Kidney capillary endothelial cell (primary cell): ENCODE measurements at places on chromosomes 6 and 20.

DNA sequence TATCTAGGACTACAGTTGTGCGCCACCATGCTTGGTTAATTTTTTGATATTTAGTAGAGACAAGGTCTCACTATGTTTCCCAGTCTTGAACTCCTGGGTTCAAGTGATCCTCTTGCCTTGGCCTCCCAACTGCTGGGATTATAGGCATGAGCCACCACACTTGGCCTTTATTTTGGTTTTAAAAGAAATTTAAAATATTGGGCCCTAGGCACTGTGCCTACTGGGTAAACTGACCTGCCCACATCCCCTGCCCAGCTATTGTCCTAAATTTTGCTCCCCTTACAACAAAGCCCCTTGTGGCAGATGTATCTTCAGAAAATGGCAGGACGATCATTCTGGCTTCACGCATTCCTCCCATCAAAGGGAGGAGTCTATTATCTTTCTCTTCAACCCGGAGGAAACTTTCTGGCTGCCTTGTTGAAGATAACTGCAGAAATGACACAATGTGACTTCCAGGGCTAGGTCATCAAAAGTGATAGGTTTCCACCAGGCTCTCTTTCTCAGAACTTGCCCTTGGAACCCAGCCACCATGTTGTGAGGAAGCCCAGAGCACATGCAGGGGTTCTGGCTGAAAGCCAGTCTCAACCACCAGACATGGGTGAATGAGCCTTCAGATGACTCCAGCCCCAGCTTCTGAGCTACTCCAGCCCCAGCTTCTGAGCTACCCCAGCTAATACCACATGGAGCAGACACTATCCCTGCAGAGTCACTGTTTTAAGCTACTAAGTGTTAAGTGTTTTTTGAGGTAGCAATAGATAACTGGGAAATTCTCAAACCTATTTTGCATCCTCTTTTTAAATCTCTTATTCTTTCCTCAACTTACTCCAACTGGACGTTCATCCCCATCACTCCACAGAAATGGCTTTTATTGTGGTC lies 4.6 kb upstream of the GUCA1B start:
- no peak for DNase-seq

DNA sequence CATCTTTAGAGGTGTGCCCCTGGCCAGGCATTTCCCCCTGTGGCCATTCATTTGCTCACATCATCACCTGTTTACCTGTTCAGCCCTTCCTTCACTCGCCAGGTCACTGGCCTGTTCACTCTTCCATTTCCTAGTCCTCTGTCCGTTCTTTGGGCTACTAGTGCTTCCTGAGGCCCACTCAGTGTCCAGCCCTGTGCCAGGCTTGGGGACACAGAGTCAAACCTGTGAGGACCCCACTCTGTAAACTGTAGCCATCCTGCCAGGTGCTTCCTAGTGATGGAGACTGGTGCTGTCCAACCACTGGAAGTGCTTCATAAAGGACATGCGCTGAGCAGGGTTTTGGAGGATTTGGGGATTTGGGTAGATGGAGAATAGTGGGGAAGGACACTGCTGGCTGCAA lies 3.5 kb downstream of the DLGAP4 start:
- no peak for DNase-seq

DNA sequence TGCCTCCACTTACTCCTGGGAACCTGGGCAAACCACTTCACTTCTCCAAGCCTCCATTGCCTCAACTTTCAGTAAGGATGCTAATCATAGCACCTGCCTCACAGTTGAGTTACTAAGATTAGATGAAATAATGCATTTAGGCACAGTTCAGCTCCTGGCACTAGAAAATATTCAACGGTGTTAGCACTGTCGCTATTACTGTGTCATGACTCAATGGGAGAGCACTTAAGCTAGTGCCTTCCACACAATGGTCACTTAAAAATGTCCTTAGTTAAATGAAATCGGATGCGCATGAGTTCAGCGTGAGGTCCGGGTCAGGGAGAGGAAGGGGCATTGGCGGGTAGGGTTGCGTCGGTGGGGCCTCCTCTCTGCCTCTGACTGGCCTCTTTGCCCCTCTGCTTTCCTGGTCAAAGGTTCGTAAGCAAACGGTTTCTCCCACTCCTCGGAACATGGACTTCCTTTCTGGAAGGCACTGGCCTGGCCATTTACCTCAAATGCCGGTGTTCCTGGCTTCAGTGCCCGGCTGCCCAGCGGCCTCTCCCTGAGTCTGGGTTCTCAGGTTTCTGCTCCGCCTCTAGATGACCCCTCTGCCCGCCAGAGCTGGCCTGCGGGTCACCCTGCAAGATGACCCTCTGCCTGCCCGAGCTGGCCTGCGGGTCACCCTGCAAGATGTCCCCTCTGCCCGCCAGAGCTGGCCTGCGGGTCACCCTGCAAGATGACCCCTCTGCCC lies 123.8 kb upstream of the QKI start:
- DNase-seq: no peak

DNA sequence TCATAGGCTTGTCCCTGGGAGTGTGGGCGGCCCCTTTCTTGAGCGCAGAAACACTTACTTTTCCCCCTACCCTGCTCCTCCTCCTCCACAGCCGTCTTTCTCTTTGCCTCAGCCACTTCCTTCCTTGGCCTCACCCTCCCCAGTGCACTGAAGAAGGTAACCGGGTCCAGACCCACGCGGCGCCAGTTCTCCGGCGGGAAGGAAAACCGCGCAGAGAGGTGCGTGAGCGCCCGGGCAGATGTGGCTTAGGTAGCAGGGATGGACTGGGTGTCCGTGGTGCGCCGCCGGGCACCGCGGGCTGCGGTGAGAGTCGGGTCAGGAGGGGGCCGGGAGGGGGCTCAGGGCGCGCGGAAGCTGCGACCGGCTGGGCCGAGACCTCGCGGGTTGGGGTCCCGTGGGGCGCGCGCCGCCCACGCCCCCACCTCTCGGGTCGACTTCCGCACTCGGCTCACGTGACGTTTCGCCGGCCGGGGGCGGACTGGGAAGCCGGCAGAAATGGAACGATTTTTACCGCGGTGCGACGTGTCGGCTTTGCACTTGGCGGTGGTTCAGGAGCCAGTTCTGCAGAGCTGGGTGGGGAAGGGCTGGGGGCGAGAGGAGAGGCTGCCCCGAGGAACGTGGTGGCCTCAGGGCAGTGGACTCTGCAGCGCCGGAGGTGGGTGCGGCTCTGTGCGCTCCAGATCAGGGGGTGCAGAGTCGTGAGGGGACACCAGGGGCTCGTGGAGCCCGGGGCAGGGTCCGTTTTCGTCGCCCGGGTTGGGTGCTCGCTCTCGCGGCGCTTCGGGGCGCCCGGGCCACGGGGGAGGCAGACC lies at the start of gene ABRACL:
TSS of gene ABRACL (plus strand) at position 88 of the 812 bp plus-strand sequence. CDS start 5,416 bp downstream, outside the sequence.
- DNase-seq: no peak

GRCh38 chr6:142909686-142910085 lies 35.3 kb downstream of the HIVEP2 start:
- DNase-seq: no peak

GRCh38 chr6:87945181-87945580 lies 102.5 kb upstream of the SPACA1 start:
- no peak for DNase-seq

GRCh38 chr6:7106752-7107577 lies 796 bp upstream of the RREB1 start:
- DNase-seq: no peak

GRCh38 chr6:18823782-18824386 lies 436.7 kb downstream of the RNF144B start:
- DNase-seq: peak; percentile 29

- peak; percentile 70 for DNase-seq
Observed at GRCh38 chr6:73610444-73611275, 43.1 kb downstream of the SLC17A5 start.

DNA sequence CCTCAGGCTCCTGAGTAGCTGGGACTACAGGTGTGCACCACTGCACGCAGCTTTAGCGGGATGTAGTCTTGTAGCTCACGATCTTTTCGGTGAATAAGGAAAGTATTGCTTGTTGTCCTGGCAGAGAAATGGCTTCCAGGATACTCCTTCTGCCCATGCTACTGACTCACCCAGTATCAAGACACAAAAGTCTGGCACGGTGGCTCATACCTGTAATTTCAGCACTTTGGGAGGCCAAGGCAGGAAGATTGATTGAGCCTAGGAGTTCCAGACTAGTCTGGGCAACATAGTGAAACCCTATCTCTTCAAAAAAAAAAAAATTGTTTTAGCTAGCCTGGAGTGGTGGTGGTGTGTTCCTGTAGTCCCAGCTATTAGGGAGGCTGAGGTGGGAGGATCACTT lies 40.9 kb upstream of the B4GALT5 start:
- DNase-seq: no peak

DNA sequence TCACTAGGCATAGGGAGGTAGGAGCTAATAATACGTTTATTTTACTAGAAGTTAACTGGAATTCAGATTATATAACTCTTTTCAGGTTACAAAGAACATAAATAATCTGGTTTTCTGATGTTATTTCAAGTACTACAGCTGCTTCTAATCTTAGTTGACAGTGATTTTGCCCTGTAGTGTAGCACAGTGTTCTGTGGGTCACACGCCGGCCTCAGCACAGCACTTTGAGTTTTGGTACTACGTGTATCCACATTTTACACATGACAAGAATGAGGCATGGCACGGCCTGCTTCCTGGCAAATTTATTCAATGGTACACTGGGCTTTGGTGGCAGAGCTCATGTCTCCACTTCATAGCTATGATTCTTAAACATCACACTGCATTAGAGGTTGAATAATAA lies 1.1 kb downstream of the HFE start:
- DNase-seq: no peak

DNA sequence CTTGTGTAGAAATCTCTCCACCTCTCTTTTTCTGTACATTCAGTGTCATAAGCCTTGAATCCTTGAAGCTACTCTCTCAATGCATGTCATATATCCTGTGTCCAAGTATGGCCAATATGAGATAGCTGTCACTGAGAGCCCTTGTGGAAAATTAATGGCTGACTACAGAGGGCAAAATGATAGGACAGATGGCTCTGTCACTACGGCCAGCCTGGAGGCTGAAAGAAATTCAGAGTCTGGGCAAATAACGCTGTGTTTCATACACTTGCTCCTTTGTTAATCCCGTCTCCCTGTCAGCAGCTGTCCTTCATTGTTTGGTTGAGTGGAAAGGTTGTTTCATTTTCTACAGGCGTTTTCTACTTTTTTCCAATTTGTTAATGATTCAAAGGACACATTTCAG lies 70.4 kb upstream of the VGLL2 start:
- no peak for DNase-seq

DNA sequence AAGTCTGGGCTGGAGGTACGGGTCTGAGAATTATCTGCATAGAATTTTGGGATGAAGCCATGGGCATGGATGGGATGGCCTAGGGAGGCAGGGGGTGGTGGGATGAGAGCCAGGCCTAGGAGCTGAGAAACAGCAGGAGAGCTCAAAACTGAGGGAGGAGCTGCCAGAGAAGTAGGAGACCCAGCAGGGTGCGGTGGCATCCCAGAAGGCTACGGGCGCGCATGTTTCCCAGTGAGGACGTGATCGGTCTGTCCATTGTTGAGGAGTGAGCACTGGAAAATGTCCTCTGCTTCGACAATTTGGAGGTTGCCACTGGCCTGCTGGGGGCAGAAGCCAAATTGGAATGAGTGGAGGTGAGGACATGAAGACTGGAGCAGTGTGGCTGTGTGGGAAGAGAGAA lies 14.5 kb upstream of the MROH8 start:
- no peak for DNase-seq

GRCh38 chr20:48523191-48523995 lies 304.4 kb downstream of the PREX1 start:
- DNase-seq: peak; percentile 63

- no peak for DNase-seq
Observed at GRCh38 chr6:90305800-90306448, 9.3 kb upstream of the BACH2 start.

DNA sequence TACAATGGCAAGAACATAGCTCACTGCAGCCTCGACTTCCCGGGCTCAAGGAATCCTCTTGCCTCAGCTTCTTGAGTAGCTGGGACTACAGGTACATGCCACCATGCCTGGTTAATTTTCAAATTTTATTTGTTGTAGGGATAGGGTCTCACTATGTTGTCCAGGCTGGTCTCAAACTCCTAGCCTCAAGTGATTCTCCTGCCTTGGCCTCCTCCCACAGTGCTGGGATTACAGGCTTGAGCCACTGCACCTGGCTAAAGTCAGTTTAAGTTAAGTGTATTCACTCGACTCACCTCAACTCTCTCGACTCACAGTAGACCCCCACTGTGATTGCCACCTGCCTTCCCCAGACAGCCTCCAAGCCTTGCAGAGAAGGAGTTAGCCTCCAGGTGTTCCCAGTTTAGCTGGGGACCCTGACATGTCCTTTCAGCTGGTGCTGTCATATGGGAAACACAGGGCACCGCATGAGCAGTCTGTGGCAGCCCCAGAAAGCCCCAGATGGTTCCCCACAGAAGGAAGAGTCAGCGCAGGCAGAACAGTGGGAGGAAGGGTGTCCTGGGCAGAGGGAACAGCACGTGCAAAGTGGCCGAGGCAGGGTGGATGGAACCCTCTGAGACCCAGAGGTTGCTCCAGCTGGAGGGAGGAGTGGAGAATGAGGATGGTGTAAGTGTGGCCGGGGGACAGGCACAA lies 40.4 kb downstream of the CEBPB start:
- no peak for DNase-seq

GRCh38 chr20:57586943-57587277 lies 26.0 kb downstream of the PCK1 start:
- DNase-seq: no peak

DNA sequence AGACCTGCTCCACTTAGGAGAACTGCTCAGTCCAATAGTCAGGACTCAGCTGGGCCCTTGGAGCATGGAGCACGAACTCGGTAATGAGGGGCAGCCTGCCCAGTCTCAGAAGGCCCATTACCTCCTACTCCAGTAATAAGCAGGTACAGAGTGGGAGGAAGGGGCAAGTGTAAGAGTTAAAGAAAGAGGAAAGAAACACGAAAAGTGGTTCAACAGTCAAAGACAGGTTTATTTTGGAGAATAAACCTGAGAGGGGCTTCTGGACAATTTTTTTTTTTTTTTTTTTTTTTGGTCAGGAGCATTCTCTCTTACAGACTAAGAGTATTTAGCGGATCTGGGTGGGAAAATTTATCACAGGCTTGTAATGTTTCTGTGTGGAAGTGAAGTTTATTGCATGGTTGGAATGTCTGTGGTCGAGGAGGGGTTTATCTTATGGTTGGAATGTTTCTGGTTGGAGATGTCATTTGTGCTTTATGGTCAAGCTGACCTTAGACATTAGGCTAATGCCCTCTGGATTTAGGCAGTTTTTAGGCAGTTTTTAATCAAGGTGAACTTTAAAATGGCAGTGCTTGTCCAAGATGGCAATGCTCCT lies 340.1 kb downstream of the BCKDHB start:
- DNase-seq: no peak

GRCh38 chr6:89944826-89945407 lies 50.6 kb downstream of the GJA10 start:
- peak; percentile 38 for DNase-seq

- no peak for DNase-seq
Observed at GRCh38 chr20:31740656-31741323, 1.7 kb downstream of the TPX2 start.

- DNase-seq: no peak
Observed at GRCh38 chr6:155770856-155771255, 315.2 kb upstream of the NOX3 start.

GRCh38 chr6:29791786-29792122 lies 35.9 kb upstream of the HLA-G start:
- DNase-seq: no peak

- DNase-seq: no peak
Observed at GRCh38 chr6:46254331-46254730, 83.6 kb upstream of the ENPP5 start.
